ENCODE measurements at places on chromosomes 3 and 15.

- DNase-seq, result no peak
These were observed 33.2 kb upstream of the ZFAND6 start for GRCh38 chr15:80026310-80026709.

DNA sequence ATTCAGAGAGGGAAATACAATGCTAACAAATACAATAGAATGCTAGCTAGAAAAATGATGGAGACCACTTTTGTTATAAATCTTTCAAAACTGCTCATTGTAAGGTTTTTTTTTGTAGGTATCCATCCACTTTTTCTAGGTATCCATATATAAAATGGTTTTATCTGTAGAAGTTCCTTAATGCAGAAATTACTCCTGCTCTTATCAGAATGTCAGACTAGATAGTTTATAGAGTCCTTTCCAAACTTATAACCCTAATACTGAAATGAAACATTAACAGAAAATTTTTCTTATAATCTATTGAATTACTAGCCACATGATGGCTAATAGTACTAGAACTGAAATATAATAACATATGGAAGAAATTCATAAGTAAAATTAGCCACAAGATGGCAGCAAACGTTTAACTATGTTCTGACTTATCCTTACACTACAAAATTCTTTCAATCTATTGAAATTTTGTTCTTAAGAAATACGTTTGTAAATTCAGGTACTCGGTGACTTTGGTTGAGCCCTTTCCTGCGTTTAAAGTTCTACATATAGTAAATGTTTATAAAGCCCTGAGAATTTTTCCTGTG, 58.5 kb downstream of the ECT2 start:
- DNase-seq, result peak; percentile 40

- DNase-seq, result peak; percentile 85
These were observed 9.6 kb upstream of the ANXA2 start for GRCh38 chr15:60407415-60407805.

DNA sequence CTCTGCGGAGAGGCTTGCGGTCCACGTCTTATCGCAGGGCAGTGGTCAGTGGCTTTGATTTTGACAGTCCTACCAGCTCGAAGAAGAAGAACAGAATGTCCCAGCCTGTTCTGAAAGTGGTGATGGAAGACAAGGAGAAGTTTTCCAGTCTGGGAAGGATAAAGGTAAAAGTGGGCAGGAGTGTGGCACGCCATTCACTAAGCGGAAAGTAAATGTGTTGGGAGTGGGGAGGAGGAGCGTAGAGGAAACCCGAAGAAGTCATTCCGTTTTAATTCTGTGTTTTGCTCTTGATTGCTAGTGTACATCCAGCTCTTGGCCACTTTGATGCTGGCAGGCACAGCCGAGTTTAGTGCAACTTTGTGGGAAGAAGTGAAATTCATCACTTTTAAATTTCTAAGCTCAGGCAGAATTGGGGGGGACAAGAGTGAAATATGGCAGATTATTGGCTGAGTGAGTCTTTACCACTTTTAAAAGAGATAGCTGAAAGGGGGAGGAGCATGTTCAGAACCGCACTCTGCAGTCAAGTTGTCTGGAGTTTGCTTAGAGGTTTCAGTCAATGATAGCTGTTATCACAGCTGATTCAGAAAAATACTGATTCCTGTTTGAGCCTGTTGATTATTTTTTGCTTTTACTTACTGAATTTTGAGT, 1.8 kb downstream of the ARHGEF26 start:
- no peak for DNase-seq

- DNase-seq, result no peak
These were observed 87.7 kb downstream of the TGFBR2 start for GRCh38 chr3:30694148-30694547.

DNA sequence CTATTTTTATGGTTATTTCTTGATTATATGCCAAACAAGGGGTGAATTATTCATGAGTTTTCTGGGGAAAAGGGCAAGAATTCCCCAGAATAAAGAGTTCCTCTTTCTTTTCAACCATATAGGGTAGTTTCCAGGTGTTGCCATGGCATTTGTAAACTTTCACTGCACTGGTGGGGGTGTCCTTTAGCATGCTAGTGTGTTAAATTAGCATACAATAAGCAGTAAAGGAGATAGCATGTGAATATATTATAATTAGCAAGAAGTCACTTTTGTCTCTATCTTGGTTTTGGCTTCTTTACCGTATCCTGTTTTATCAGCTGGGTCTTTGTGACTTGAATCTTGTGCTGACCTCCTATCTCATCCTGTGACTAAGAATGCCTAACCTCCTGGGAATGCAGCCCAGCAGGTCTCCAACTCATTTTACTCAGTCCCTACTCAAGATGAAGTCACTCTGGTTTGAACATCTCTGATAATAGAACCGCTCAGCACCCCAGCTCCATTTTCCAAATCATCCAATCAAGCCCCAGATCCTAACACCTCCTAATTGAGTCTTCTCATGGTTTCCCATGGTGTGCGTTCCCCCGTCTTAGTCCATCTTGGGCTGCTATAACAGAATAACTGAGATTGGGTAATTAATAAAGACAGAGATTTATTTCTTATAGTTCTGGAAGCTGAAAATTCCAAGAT, 3.4 kb upstream of the SELENOT start:
- DNase-seq, result peak; percentile 79

- DNase-seq, result no peak
These were observed 21.3 kb upstream of the BHLHE40 start for GRCh38 chr3:4957978-4958377.

- no peak for DNase-seq
These were observed 92.8 kb upstream of the UBE2E1 start for GRCh38 chr3:23712656-23713559.

DNA sequence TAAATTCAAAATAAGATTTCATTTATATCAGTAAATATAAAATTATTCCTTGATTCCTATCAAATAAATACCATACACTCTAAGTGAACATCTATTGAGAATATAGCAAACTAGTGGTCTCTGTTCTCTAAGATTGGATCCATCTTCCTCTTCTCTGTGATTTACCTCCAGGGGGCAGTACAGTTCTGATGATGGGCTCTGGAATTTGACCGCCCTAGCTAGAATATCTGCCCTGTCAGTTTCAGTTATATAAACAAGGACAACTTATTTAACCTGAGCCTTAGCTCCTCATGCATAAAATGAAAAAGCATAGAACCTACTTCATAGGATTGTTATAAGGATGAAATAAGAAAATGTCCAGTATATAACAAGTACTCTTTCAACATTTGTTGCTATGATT, 171.1 kb upstream of the CCDC54 start:
- DNase-seq, result peak; percentile 28

DNA sequence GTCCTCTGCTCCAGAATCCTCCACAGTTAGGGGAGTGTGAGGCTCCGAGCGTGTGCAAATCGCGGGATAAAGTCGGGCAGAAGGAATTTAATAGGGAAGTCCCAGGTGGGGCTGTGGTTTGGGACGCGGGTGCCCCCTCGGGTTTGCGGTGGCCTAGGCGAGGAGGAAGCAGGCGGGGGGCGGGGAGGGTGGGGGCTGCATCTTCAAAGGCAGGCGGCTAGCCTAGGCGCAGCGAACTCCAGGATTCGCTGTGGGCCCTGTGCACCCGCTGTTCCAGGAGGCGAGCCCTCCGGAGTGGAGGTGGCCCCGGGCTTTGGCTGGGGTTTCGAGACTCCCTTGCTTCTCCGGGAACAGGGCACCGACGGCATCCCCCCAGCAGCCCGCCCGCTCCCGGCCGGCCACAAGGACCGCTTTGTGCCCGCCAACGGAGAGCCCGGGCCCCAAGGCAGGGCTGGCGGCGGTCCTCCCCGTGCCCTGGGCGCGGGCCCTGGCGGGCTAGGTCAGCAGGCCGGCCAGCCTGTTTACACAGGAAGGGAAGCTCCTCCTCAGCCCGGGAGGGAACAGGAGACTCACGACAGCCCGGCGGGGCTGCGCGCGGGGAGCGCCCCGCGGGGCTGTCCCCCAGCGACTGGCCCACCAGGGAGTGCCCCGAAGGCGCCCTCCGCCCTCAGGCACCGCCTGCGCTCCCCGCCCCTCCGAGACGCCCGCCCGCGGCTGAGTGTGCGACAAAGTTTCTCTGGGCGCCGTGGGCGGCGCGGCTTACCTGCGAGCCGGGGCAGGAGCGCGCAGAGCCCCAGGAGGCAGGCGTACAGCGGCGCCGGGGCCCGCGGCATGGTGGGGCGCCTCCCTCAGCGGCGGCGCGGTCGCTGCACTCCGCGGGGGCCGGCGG, 753 bp downstream of the ITGB5 start:
- peak; percentile 41 for DNase-seq

GRCh38 chr3:141405591-141405990, 37.3 kb downstream of the ZBTB38 start:
- no peak for DNase-seq

DNA sequence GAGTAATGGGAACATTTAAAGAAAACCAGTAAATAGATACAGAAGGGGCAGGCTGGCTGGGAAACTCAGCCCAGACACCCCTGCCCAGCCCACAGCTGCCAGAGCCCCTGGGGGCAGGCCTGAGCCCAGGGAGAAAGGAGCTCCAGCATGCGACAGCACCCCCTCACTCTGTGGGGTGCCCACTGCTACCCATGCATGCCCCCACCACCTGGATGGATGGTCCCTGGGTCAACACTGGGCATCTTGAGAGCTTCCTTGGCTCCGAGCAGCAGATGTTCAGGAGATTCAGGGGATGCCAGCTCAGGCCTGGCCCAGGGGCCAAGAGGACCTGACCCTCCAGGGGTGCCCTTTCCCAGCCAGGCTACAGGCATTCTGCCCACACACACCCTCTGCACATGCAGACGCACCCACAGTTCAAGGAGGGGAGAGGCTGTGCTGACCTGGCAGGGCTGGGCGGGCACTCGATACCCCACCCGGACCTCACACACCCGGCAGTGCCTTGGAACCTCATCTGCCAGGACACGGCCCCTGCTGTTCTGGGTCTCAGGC, 31.5 kb downstream of the PTH1R start:
- DNase-seq, result no peak

- no peak for DNase-seq
These were observed 2.2 kb upstream of the RHCG start for GRCh38 chr15:89498574-89498906.

DNA sequence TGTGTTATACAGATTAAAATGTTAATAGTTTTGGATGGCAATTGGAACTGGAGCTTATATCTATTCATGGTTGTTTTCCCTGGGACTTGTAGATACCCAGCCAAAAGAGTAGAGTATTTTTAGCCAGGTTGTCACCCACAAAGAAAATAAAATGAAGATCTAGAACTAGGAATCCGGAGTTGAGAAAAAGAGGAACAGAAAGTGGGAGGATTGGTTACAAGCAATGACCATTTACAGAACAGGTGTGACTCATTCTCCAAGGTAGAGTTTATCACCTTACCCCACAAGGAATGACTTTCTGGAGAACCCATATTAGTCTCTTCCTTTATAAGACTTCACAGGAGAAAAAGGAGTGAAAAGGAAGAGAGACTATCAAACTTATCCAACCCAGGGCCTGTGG, 99.8 kb downstream of the TMEM108 start:
- no peak for DNase-seq

- peak; percentile 24 for DNase-seq
These were observed 65.7 kb upstream of the ALDH1L1 start for GRCh38 chr3:126245811-126246727.

DNA sequence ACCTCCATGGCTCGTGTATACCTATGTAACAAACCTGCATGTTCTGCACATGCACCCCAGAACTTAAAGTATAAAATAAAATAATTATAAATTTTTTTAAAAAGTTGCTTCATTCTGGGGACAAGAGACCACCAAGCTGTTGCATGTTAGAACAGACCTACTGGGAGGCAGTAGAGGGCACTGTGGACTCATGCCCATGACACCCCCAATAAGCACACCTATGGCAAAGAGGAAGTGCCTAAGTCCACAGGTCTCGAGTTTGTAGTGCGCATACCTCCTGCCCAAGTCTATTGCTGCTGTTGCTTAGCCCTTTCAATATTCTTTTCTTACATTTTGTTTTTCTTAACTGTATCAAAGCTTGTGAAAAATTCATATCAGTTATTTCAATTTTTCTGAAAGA, 267.9 kb upstream of the THBS1 start:
- no peak for DNase-seq

DNA sequence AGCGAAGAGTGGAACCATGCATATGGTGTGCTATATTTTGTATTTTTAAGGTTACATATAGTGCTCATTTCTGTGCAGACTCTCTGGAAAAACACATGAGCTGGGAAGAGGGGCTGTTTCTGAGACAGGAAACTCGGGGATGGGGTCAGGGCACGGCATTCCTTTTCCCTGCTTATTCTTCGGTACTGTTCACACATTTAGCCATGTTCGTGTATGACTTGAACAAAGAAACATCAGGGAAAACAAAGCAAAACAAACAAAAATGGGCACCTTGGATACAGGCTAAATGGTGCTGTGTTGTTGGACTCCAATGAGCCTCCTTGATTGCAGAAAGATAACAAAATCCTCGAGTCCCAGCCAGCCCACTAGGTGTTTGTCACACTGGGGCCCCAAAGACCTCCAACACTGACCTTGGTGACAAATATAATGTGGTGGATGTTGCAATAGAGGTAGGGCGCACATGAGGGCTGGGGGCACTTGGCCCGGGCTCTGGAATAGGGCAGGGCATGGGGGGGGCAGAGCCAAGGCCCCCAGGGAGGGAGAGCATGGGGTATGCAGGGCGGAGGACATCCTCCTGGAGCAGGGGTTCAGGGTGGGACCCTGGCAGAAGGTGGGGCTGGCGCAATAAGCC, 19.3 kb downstream of the DNASE1L3 start:
- DNase-seq, result no peak

GRCh38 chr3:148083526-148084182, 614.0 kb upstream of the AGTR1 start:
- DNase-seq, result no peak

DNA sequence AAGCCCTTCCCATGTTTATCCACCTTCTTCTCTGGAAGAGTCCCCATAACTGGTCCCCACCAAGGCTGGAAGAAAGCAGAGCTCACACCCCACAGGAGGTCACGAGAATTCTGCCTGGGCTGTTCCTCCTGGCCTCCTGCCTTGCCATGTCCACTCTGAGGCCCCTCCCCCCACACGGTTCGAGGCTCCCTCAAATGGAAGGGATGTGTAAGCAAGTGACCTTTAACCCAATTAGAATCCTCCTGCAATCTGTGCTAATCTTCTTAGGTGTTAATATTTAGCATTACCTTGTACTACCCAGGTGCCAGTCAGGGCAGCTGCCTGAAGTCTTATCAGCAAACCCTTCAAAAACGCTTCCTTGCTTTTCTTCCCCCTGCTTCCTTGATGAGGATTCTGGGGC, 32.4 kb upstream of the DYNC1LI1 start:
- DNase-seq, result no peak

GRCh38 chr3:4551051-4551711, 58.0 kb downstream of the ITPR1 start:
- no peak for DNase-seq

GRCh38 chr3:13501958-13502790, 22.1 kb downstream of the HDAC11 start:
- no peak for DNase-seq

- DNase-seq, result peak; percentile 98
These were observed 1.4 kb downstream of the CRTAP start for GRCh38 chr3:33115024-33115768.

GRCh38 chr3:183526838-183527427, 28.6 kb downstream of the KLHL6 start:
- no peak for DNase-seq

Measured in inflammatory macrophage treated with lipopolysaccharide for 1 hour (primary cell).